Stomach (tissue), 19 donors: ENCODE measurements at places on chromosomes 2 and 18. TPM values are rescaled to one million over a fixed set of nuclear protein-coding genes. Genes with fewer than 3 reads are reported as not detected.

- no peak for DNase-seq
Observed at GRCh38 chr2:7028846-7029245, 111.6 kb downstream of the RNF144A start.

CRYBA2 gene
- total RNA-seq: not detected

GRCh38 chr2:54429811-54430551 lies 26.1 kb upstream of the SPTBN1 start:
- no peak for DNase-seq

DNA sequence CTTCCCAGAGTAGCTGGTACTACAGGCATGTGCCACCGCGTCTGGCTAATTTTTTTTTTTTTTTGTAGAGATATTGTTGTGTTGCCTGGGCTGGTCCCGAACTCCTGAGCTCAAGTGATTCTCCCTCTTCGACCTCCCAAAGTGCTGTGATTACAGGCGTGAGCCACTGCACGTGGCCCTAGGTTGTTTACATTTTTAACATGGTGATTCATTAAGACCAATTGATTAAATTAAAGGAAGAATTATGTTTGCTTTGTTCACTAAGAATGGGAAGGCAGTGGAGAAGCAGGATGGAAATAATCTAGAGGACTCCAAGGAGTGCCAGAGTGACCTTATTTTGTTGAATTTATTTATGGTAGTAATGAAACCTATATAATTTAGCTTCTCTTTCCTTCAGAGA lies 7.5 kb downstream of the LCLAT1 start:
- no peak for DNase-seq

SLC23A3 gene
- 0.45 TPM for total RNA-seq

DNA sequence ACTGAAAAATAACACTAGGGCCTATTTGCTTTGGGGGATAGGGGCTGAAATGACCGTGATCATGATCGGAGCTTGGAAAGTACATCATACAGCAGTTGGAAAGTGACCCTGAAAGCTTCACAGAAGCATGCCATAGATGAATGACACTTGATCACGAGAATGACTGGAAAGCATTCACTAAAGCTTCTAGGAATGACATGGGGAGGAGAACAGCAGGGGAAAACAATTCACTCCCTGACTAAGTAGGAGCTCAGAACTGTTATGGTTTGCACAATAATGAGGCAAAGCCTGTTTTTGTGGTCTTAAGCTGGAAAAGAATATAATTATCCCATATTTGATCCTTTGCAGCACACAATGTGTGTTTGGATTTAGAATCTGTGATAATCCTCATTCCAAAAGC lies 237.5 kb downstream of the NOL4 start:
- no peak for DNase-seq

DUSP28 gene
- total RNA-seq: 1.8 TPM

DNA sequence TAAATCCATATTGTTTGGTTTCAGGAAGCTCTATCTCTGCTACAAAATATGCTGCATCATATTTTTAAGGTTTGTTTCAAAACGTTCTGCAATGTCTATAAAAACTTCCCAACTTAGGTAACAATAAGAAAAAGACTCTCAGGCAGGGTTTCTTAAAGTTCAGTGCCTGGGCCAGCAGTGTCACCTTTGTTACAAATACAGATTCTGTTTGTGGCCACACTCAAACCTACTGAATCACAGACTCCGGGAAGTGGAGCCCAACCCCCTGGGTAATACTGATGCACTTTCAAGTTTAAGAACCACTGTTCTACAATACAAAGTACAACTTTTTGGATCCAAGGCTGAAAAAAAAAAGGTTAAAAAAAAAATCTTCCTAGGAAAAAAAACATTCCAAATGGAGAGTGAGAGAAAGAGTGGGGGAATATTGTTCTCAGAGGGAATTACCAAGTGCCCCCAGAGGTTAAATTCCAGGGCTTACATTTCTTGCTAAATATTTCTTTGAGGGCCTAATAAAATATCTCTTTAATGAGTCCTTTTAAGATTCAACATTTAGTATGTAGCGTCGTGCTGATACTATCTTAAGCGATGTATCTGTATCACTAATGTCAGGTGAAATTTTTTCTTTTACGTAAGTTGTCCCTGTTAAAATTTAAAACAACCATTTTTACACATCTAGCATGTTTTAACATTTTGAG lies 476.7 kb downstream of the TXNL1 start:
- no peak for DNase-seq

DCDC2C gene
- not detected for total RNA-seq

MRPS5 gene
- total RNA-seq: 70.1 TPM

MAP3K19 gene
- not detected for total RNA-seq

ZNF804A gene
- total RNA-seq: 2.9 TPM

ARPC2 gene
- total RNA-seq: 92.1 TPM

GRCh38 chr2:101003278-101003775 lies 1.2 kb downstream of the RPL31 start:
- DNase-seq: no peak

DNA sequence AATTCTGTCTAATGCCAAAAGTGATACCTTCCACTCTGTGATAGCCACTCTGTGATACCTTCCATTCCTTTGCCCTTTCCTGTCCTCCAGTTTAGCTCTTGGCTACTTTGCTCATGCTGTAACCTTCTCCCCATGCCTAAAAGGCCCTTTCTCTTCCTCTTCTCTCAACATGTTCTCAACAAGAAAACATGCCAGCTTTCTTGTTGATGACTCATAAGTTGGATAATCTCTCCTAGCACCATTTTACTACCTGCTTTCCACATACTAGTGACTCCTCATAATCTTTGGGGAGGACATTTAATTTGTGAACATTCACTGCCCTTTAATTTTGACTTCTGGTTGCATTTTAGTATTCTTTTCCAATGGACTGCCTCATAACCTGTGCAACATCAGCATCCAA lies 55.9 kb upstream of the NT5C1B start:
- DNase-seq: no peak

DNA sequence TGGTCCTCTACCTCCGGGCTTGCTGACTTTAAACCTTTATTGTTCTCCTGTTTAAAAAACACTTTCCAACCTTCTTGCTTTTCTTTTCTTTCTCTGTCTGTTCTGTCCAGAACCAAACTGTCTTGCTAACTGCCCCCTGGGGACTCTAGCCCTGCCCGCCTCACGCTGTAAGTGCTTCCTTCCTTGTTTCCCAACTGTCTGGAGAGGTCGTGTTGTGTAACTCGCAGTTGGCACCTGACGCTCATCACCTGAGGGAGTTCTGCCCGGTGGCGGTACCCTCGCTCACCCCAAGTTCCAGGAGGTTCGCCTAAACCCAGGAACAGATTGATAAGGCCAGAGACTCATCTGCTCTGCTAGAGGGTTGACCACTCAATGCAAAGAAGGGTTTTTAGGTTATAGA lies 123.4 kb downstream of the MTCL1 start:
- DNase-seq: no peak

DNA sequence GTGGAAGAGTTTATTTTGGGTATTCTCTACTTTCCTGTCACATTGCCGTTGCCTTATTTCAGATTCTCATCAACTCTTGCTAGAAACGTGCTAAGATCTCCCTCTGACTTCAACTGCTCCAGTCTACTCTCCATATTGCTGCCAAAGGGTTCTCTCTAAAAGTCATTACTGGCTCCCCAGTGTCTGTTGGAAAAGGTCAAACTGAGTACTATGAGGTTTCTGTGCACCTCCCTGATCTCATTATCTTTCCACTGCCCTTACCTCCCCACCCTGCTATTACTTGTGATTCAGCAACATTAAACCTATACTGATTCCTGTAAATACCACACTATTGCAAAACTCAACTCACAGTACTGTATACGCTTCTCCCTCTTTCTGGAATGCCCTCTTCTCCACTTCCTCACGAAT lies 1.9 kb upstream of the KRCC1 start:
- DNase-seq: no peak

DNA sequence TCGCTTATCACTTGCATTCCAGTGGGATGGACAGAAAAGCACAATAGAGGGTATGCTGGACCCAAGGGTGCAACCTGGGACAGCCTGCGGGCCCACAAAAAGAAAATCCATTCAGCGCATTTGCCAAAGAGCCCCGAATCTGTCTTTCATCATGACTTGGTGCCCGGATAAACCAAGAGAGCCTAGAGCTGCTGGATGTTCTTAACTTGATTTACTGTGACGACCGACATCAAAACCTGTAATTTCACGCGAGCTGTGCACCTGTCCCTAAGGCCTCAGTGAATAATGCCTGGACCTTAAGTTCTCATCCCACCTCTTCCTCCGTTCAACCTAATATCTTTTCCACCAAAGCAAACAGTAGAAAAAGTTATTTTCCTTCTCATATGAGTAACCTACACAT lies 115.5 kb upstream of the ACKR3 start:
- DNase-seq: no peak
